ENCODE measurements at places on chromosomes 5 and 9. TPM values are rescaled to one million over a fixed set of nuclear protein-coding genes. Genes with fewer than 3 reads are reported as not detected.

- DNase-seq: no peak
Measured at GRCh38 chr9:71652480-71652879, 115.8 kb downstream of the CEMIP2 start.

DNA sequence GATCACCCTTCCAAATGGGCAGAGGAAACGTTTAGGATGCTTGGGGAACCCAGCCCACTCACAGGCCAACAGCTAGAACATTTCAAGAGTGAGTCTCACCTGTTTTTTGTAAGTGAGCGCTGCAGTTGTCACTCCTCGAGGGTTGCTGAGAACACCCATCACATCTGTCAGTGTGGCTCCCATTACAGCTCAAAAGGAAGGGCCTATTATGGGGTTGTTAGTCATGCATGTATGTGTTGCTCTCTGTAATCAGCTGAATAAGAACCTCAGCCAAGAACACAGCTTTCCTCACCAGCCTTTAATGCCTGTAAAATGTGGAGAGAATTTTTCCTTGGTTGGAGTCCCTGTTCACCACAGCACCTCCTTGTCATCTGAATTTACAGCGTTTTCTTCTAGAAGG is 196.3 kb upstream of the KLF4 start:
- no peak for DNase-seq

GRCh38 chr9:75852746-75853145 is 37.7 kb upstream of the PCSK5 start:
- DNase-seq: no peak

DNA sequence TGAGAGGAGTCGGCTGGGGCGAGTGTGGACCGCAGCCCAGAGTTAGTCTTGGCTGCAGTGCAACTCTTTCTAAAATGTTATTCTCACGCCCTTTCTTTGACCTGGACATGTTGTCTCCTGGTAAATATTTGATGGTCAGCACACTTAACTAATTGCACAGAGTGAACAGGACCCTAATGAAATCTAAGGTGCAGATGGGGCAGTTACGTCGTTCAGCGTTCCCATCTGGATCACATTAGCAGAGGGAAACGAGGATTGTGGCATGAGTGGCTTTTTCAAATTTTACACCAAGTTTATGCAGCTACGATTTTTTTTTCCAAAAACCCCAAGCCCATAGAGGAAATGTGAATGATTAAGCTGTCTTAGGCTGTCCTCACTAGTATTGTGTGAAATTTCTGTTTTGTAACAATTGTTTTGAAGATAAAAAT is 483 bp downstream of the C9orf85 start:
- no peak for DNase-seq

- DNase-seq: no peak
Measured at GRCh38 chr5:20524991-20525529, 537.1 kb upstream of the CDH18 start.

GRCh38 chr5:52520171-52520570 is 267.5 kb upstream of the ITGA1 start:
- DNase-seq: no peak

DNA sequence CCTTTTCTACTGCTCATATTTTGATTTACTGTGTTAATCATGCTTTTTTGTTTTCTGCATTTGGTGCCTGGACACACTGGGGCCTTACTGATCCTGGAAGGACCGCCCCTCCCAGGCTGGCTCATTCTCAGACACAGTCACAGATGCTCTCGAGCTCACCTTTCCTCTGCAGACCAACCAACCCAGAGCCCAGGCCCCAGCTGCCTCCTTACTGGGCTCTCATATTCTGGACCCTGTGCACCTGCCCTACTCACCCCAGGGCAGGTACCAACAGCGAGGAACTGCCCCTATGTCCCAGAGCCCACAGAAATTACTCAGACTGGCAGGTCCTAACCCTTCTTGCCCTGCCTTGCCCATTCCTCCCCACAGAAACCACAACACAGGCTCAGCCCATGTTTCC is 6.6 kb upstream of the OR2V2 start:
- DNase-seq: no peak

DNA sequence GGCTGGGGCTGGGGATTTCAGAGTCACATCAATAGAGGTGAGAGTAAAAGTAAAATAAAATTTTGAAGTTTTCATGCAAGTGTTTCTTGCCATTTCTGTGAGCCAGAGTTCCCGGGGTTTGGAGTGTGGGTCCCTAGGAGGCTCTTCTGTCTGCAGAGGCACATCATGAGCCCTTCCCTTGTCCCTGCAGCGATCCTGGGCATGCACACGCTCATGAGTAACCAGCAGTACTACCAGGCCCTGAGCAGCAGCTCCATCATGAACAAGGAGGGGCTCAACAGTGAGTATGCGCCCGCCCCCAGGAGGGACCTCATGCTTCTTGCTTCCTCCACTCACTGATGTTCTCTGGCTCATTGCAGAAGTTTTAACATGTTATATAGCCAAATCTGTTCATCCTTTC is 61.1 kb downstream of the TMOD1 start:
- DNase-seq: no peak

DNA sequence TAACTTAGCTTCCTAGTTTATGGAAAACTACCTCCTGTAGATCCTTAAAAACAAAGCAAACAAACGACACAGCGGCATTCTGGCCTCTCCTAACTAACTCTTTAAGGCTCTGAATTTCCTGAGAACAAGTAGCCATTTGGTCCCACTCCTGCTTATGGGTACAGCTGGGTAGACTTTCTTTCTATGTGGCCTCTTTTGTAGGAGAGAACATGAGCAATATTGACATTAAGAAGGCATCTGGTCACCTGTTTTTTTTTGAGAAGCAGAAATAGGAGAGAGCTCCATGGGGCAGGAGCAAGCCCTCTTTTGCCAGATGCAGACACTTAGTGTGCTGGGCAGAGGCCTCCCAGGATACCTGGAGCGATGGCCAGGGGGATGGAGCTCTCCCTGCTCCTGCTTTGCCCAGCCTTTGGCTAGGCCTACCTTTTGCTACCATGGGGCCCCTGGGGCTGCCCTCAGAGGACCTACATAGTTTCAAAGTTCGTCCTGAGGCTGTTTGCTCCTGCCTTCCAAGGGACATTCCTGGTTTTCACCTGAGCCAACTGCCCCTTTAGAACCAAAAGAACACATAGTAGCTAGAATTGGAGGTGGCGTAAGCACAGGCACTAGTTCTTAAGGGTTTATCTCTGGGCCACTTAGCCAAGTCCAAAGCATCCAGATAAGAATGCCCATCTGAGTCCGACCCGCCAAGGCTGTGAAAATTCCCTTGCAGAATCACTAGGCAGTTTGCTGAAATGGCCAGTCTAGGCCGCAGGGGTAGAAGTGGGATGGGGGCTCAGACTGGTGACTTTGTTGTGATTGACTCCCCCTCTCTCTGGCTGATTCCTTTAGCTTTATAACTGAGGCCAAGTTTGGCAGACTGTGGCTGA is 2.4 kb upstream of the STC2 start:
- DNase-seq: no peak

DNA sequence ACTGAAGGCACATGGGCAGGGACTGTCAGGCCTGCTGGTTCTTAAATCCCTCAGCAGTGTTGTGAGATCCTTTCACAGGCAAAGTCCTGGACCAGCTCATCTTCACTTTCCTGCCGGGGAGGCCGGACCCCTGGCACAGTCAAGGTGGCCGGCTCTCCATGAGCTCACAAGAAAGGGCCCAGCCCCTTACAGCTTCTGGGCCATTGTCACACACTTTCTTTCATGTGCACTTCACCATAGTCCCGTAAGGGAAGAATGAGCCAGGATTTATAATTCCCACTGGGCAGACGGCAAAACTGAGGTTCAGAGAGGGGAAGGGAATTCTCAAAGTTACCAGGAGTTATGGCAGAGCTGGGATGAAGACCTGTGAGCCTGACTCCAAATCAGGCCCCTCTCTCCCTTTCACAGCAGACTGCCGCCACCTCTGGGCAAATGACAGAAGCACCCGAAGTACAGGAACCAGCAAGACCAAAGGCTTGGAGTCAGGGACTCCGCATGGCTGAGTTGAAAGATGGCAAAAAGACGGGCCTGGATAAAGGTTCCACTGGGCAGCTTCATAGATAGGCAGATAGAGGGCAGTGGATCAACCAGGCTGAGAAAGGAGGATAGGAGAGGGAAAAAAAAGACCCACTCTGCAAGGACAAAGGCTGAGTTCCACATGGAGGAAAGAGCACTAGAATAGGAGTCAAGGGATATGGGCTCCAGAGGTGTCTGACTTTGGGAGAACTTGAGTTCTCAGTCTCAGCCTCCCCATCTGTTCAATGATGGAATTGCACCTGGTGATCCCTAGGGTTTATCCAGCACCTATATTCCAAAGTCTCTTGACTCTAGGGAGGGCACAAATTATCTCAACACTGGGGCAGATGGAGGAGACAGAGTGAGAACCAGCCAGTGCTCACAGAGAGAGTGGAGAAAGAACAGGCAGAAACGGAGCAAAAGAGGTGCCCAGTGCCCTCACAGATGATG is 128.7 kb downstream of the PAX5 start:
- no peak for DNase-seq

GRCh38 chr5:177535125-177535524 is 18.4 kb upstream of the DDX41 start:
- no peak for DNase-seq

GRCh38 chr5:77852514-77853352 is 76.6 kb upstream of the TBCA start:
- peak; percentile 71 for DNase-seq

- DNase-seq: peak; percentile 61
Measured at GRCh38 chr9:121718084-121718483, 66.7 kb downstream of the DAB2IP start.

GRCh38 chr5:142426129-142427014 is 101.6 kb upstream of the SPRY4 start:
- DNase-seq: peak; percentile 23

GRCh38 chr9:38671748-38672147 is 48.2 kb downstream of the FAM240B start:
- no peak for DNase-seq

DNA sequence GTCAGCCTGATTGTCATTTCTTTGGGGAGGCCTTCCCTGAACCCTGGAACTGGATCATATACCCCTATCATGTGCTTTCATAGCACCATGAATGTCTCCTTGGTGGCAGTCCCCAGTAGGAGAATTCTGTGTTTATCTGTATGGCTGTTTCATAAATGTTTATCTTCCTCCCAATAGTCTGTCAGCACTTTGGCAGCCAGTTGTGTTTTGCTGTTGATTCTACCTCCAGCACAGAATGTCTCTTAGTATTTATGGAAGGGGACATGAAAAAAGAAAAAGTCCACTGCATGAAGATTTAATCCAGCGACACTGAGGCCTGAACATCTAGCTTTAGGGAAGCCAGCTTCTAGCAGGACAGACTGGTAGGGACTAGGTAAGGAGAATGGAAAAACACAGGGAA is 38.3 kb downstream of the GHR start:
- no peak for DNase-seq

DNA sequence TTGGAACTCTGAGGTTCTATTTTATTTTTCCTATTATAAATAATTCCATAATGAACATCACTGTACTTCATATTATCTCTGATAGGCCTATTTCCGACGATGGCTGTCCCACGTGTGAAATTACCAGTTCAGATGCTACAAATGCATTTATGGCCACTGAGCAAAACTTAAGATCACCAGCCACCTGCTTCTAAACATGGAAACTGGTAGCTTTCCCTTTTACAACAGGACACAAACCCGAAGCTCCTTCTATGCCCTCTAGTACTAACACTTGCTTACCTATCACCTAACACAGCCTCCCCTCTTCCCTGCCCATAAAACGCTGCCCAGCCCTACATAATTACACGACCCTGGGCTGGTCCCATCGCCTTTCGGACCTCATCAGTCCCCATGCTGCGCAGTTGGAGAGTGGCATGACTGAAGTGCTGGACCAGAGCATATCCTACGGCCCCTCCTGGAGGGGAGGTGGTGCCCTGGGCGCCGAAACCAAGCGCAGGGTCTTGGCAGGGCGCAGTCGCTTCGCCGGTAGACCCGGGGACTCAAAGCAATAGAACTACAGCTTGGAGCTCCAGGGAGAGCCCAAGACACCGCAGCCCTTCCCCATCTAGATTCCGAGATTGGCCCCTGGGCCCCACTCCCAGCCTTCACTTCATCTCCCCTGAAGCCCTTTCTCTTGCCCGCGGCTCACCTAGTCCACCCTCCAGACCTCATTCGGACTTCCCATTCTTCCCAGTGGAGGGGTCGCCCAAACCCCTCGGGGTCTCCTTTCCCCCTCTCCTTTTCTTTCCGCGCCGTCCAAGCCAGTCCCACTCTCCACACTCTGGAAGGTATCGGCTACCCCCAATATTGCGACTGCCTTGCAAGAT is 1.0 kb upstream of the SAP30L start:
- peak; percentile 18 for DNase-seq

- no peak for DNase-seq
Measured at GRCh38 chr5:109655841-109656240, 33.9 kb upstream of the MAN2A1 start.

DNA sequence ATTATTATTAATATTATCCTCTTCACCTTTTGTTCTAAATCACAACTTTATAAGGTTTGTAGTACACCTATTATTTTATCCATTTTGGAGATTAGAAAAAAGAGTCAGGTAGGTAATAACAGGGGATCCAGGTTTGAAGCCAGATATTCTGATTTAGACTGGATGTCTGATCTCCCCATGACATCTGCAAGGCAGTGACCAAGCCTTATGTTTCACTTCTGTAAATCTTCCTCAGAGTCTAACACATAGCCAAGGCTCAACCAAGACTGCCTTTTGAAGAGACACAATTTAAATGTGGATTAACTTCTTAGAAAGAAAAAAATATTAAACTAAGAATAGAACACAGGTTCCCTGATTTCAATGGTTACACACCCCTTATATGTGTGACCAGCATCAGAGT is 44.2 kb downstream of the CETN3 start:
- no peak for DNase-seq

GRCh38 chr5:118195211-118195610 is 793.1 kb downstream of the DTWD2 start:
- DNase-seq: no peak

IL17B gene
- total RNA-seq: 1.7 TPM

TMEM215 gene
- total RNA-seq: not detected

FOXD1 gene
- 1.2 TPM for total RNA-seq

PCDHA11 gene
- total RNA-seq: 2.1 TPM

PCDHGB6 gene
- 9.5 TPM for total RNA-seq

RANBP3L gene
- total RNA-seq: 7.7 TPM

CDX1 gene
- total RNA-seq: not detected

APBB3 gene
- 23.8 TPM for total RNA-seq

Data from thyroid gland (tissue), 4 donors.